Body of pancreas (tissue), 4 donors: ENCODE measurements at places on chromosomes 6 and 20. TPM values are rescaled to one million over a fixed set of nuclear protein-coding genes. Genes with fewer than 3 reads are reported as not detected.

GRCh38 chr6:16670617-16671051 is 90.6 kb downstream of the ATXN1 start:
- no peak overlapping the region for H3K4me3 ChIP-seq
- H3K27me3 ChIP-seq: no peaks in the 10 kb centered on the region

DNA sequence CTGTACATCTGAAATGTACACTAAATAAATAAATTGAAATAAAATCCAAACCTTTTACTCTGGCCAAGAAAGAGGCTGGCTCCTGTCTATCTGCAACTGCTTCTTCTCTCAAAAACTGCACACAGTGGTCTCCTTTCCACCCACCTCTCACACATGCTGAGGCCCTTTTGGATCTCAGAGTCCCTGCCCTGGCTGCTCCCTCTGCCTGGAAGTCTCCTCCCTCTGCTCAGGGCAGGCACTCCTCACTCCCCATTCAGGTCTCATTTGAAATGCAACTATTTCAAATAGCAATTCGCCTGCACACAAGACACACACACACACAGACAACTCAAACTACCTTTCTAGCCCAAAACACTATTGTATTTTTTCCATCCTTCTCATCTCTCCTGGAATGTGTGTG is 348.8 kb downstream of the PKHD1 start:
- no peaks in the 10 kb centered on the region for H3K4me1 ChIP-seq
- H3K27me3 ChIP-seq: no peaks in the 10 kb centered on the region
- H3K27ac ChIP-seq: no peak overlapping the region

Gene HEY2
- total RNA-seq: 7.3 TPM

Gene CLPSL2
- not detected for total RNA-seq

Gene SPATA25
- 2.6 TPM for total RNA-seq
